ENCODE measurements at places on chromosomes 2 and 18. TPM values are rescaled to one million over a fixed set of nuclear protein-coding genes. Genes with fewer than 3 reads are reported as not detected.

Gene EPB41L3
- total RNA-seq = 4.7 TPM

Gene OSBPL6
- 0.13 TPM for total RNA-seq

Gene IL18RAP
- total RNA-seq = 4.7 TPM

Gene AFF3
- 12.9 TPM for total RNA-seq

Gene KCNJ13
- not detected for total RNA-seq

Gene TOGARAM2
- total RNA-seq = 4.0 TPM

Gene CTAGE1
- not detected for total RNA-seq

Gene CYP27A1
- 0.10 TPM for total RNA-seq
